ENCODE measurements at places on chromosomes 2 and 18. TPM values are rescaled to one million over a fixed set of nuclear protein-coding genes. Genes with fewer than 3 reads are reported as not detected.

DNA sequence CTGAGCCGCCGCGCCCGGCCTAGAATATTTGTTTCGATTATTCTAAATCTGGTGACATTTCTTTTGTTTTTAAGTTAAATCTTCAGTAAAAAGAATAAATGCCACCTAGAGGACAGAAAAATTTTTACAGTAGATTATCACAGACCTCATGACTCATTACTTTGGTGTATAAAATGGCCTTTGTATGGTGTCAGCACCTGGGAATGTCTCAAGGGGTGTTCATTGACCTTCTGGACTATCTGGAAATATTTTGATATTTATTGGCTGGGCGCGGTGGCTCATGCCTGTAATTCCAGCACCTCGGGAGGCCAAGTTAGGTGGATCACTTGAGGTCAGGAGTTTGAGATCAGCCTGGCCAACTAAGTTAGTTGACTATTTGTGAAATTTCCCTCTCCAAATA is 30.3 kb upstream of the SLC30A6 start:
- DNase-seq, result no peak

- no peak for DNase-seq
Observed at GRCh38 chr18:7071600-7071999, 46.0 kb downstream of the LAMA1 start.

- no peak for DNase-seq
Observed at GRCh38 chr2:51472783-51473182, 440.9 kb upstream of the NRXN1 start.

DNA sequence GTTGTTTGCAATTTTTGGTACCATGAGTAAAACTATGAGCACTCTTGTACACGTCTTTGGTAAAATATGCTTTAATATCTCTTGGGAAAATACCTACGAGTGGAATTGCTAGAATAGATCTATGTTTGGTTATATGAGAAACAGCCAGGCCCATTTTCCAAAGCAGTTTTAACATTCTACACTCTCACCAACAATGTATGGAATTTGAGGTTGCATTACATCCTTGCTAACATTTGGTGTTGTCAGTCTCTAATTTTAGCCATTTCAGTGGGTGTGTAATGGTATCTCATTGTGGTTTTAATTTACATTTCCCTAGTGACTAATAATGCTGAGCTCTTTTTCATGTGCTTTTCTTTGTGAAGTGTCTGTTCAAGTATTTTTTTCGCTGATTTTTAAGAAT is 118.9 kb upstream of the TCF4 start:
- no peak for DNase-seq

GRCh38 chr2:10412380-10412779 is 35.7 kb downstream of the ODC1 start:
- no peak for DNase-seq

GRCh38 chr2:233226511-233227031 is 24.9 kb upstream of the ATG16L1 start:
- DNase-seq, result no peak

- no peak for DNase-seq
Observed at GRCh38 chr2:17600556-17601204, 60.2 kb downstream of the VSNL1 start.

DNA sequence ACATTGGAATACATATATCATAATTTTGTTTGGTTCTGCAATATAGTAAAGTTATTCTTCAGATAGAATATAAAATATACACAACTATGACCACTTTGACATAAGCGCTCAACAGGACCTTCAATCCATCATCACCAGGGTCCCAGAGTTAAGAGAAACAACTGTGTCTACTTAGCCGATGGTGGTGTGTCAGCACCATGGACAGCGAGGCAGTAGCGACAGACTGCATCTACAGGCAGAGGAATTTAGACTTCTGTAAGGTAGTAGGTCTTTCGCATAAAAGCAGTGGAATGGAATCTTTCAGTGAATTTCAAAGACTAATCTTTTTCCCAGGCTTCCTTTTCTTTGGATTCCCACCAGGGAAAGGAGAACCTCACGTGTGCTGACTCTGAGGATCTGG is 20.5 kb upstream of the LRPPRC start:
- no peak for DNase-seq

DNA sequence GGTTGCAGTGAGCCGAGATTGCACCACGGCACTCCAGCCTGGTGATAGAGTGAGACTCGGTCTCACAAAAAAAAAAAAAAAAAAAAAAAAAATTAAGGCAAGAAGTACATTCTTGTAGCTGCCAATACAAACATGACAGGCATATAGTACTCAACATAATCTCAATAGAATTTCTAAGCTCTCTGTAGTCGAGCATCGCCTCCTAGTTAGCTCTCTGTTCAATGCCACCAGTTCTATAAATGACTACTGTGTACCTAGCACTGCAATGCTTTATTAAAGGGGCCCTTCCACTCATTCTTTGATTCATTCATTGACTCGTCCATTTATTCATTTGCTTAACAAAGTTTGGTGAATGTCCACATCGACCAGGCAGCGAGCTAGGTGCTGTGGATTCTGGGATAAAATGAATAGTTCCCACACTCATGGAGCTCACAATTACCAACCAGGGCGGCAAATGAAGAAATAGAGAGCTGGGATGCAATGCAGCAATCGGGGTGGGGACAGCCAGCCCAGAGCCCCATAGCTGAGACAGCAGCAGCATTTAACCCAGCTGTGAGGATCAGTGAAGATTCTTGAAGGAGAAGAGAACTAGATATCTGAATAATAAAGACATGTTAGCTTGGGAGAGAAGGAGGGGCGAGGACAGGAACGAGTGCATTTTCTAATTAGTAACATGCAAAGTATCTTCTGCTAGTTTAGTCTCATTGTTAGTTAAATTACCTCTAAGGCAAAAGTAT is 349.8 kb downstream of the LPIN1 start:
- no peak for DNase-seq

- DNase-seq, result no peak
Observed at GRCh38 chr2:127108090-127108523, 1.2 kb upstream of the BIN1 start.

DNA sequence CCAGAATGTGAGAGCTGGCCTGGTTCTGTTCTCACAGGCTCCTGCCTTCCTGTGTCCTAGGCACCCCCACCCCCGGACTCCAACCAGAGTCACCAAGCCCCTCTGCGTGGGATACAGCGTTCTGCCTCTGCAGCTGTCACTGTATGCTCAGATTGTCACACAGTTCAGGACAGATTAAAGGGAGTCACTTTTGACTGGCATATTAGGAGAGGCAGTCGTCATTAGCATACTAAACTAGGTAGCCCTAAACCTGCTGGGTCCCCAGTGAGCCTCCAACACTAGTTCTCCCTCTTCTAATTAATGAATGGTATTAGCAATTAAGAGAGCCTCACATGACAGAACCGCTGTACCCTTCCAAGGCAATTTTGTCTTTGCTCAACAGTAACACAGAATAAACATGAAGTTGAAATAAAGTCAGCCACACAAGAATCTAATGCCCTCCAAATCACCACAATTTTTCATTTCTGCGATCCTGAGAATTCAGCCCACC is 340.2 kb downstream of the CMPK2 start:
- DNase-seq, result no peak

FLACC1 gene
- 0.26 TPM for total RNA-seq

RNF149 gene
- total RNA-seq, result 102 TPM

CKAP2L gene
- not detected for total RNA-seq

SH3BP4 gene
- total RNA-seq, result 21.8 TPM

EVX2 gene
- total RNA-seq, result not detected

TNFAIP6 gene
- total RNA-seq, result 1.7 TPM

MAP3K19 gene
- 3.8 TPM for total RNA-seq

LINC00305 gene
- total RNA-seq, result not detected

CCL20 gene
- total RNA-seq, result not detected

GPBAR1 gene
- 0.29 TPM for total RNA-seq

Measured in uterus (tissue), 4 donors.